ENCODE measurements at places on chromosomes 13 and 19.

GRCh38 chr13:106275446-106276032 is 259.9 kb downstream of the EFNB2 start:
- no peaks in the 10 kb centered on the region for H3K36me3 ChIP-seq
- peaks cover 17% of the 10 kb centered on the region for H3K4me1 ChIP-seq
- H3K27ac ChIP-seq = peak overlapping the region; percentile 46
- no peaks in the 10 kb centered on the region for H3K27me3 ChIP-seq
- no peak overlapping the region for H3K4me3 ChIP-seq

DNA sequence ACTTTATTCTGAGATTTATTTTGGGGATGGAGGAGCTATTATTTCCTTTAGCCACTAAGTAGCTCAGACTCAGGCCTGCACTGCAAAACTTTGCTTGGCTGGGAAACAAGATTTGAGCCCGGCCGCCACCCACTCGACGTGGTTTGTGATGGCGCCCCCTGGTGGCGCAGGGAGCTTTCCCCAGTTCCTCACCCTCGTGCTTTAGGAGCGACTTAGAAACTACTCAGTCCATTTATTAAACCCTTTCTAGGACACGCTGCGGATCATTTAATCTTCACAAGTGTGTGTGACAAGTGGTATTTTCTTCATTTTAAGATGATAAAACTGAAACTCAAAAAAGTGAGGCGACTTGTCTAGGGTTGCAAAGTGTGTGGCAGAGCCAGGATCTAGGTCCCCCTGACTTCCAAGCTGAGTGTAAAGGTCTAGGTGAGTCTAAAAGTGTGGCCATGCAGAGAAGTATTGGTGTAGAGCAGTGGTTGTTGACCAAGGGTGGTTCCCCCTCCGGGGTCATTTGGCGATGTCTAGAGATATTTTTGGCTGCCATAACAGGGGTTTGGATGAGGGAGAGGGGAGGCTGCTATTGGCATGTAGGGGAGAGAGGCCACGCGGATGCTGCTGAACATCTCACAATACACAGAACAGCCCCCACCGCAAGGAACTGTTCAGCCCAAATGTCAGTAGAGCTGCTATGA is 2.2 kb downstream of the CXCL17 start:
- no peak overlapping the region for H3K27ac ChIP-seq
- peaks cover 29% of the 10 kb centered on the region for H3K27me3 ChIP-seq
- DNase-seq = peak; percentile 89
- no peaks in the 10 kb centered on the region for H3K36me3 ChIP-seq

- H3K27me3 ChIP-seq = no peaks in the 10 kb centered on the region
- peaks cover 4% of the 10 kb centered on the region for H3K4me1 ChIP-seq
- H3K4me3 ChIP-seq = peak overlapping the region; percentile 96
- H3K27ac ChIP-seq = peak overlapping the region; percentile 99
- no peak for DNase-seq
- no peaks in the 10 kb centered on the region for H3K36me3 ChIP-seq
These were observed 676 bp downstream of the BRCA2 start for GRCh38 chr13:32316028-32316339.

GRCh38 chr13:76473552-76474134 is 412.6 kb downstream of the KCTD12 start:
- H3K4me1 ChIP-seq = no peaks in the 10 kb centered on the region
- DNase-seq = peak; percentile 90
- no peaks in the 10 kb centered on the region for H3K36me3 ChIP-seq
- H3K27ac ChIP-seq = no peak overlapping the region
- peaks cover 44% of the 10 kb centered on the region for H3K27me3 ChIP-seq

GRCh38 chr13:22800526-22801401 is 380.0 kb upstream of the SGCG start:
- no peak for DNase-seq
- no peaks in the 10 kb centered on the region for H3K4me1 ChIP-seq
- no peaks in the 10 kb centered on the region for H3K36me3 ChIP-seq
- H3K27me3 ChIP-seq = peaks cover 6% of the 10 kb centered on the region

DNA sequence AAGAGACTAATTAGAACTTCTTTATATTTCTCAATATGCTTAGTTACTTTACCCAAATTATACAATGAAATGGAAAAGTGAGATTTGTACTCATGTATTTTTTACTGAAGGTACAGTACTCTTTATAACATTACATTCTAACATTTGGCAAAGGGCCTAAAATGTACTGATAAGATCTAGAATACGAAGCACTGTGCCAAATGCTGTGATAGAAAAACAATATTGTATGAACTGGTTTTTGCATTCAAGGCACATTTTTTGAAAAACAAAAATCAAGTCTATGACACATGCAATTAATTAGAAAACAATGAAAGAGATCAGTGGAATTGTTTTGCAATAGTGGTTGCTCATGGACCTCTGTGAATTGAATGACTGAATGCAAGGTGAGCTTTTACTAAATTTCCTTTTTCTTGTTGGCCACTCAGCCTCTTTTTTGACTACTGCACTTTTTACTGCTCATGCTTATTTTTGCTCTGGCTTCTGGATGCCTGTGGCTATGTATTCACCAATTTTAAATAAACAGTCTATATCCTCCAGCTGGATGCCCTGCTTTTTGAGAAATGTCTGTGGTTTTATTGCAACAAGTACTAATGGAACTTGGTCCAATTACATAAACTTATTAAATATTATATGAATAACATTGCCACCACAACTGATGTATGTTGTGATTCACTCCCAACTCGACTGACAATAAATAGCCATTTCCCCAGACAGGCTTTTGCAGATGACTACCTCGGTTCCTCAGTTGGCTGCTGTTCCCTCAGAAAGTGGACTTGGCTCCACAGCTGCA is 41.4 kb upstream of the OBI1 start:
- H3K36me3 ChIP-seq = no peaks in the 10 kb centered on the region
- H3K4me1 ChIP-seq = no peaks in the 10 kb centered on the region
- no peak for DNase-seq

GRCh38 chr13:94256721-94257120 is 222.8 kb downstream of the DCT start:
- H3K27me3 ChIP-seq = no peaks in the 10 kb centered on the region
- H3K27ac ChIP-seq = no peak overlapping the region
- H3K4me3 ChIP-seq = no peak overlapping the region
- peaks cover 5% of the 10 kb centered on the region for H3K36me3 ChIP-seq

GRCh38 chr13:28528848-28529247 is 33.9 kb upstream of the FLT1 start:
- H3K27me3 ChIP-seq = peaks cover 2% of the 10 kb centered on the region
- H3K4me3 ChIP-seq = no peak overlapping the region
- DNase-seq = no peak
- no peak overlapping the region for H3K27ac ChIP-seq

GRCh38 chr13:45711951-45712350 is 9.8 kb downstream of the CBY2 start:
- peaks cover 4% of the 10 kb centered on the region for H3K27me3 ChIP-seq
- H3K27ac ChIP-seq = no peak overlapping the region
- peaks cover 1% of the 10 kb centered on the region for H3K4me1 ChIP-seq
- H3K36me3 ChIP-seq = no peaks in the 10 kb centered on the region
- no peak overlapping the region for H3K4me3 ChIP-seq

GRCh38 chr13:97112446-97113152 is 109.5 kb upstream of the MBNL2 start:
- no peaks in the 10 kb centered on the region for H3K27me3 ChIP-seq
- no peak for DNase-seq
- H3K4me3 ChIP-seq = no peak overlapping the region
- H3K27ac ChIP-seq = peak overlapping the region; percentile 58

GRCh38 chr13:24692561-24692960 is 12.4 kb downstream of the ATP12A start:
- no peak for DNase-seq
- no peak overlapping the region for H3K27ac ChIP-seq
- no peak overlapping the region for H3K4me3 ChIP-seq
- H3K36me3 ChIP-seq = no peaks in the 10 kb centered on the region
- peaks cover 13% of the 10 kb centered on the region for H3K27me3 ChIP-seq
- H3K4me1 ChIP-seq = no peaks in the 10 kb centered on the region

DNA sequence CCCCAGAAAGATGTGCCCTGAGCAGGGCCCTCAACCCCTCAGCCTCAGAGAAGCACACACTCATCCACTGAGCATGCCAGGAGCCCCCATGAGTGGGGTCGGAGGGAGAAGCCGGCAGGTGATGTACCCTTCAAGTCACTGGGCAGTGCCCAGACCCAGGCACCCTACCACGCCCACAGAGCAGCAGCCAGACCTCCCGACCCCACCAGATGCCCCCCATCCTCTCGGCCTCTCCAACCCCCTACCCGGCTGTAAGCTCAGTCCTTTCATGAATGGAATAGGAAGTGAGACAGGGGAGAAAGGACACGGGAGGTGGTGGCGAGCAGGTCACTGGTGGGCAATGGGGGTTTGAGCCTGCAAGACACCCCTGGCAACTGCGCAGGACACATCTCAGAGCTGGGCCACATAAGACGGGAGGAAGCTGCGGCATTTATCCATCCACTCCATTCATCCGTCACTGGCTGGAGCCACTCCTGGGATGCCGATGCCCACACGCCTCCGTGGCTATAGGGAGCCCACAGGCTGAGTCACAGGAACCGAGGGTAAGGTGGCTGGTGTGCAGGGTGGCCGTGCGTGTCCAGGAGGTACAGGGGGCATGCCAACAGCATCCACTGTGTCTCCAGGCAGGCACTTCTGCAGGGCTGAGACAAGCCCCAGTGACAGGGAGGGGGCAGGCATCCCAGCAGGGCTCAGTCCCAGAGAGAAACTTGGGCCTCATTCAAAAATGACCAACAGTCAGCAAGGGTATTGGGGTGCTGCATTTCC is 23.8 kb upstream of the VSTM2B start:
- H3K4me3 ChIP-seq = no peak overlapping the region
- no peak for DNase-seq
- no peaks in the 10 kb centered on the region for H3K27me3 ChIP-seq
- no peak overlapping the region for H3K27ac ChIP-seq

DNA sequence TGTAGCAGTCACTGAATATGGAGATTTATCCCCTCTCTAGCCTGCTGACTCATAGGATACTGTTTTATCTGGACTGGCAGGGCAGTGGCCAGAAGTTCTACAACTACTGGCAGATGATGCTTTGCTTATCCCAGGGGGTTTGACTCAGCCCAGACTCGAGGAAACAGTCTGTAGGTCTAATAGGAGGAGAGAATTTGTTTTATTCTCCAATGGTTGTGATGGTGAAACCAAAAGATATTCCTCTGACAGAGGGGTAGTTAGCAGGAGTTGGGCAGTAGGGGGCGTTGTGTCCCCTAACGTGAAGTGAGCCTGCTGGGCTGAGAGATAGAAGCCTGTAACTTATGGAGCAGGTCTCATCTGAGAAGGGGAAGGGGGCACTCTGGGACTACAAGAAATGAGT is 74.9 kb downstream of the WTIP start:
- H3K4me1 ChIP-seq = no peaks in the 10 kb centered on the region
- H3K27me3 ChIP-seq = no peaks in the 10 kb centered on the region
- no peak overlapping the region for H3K27ac ChIP-seq
- no peak for DNase-seq

DNA sequence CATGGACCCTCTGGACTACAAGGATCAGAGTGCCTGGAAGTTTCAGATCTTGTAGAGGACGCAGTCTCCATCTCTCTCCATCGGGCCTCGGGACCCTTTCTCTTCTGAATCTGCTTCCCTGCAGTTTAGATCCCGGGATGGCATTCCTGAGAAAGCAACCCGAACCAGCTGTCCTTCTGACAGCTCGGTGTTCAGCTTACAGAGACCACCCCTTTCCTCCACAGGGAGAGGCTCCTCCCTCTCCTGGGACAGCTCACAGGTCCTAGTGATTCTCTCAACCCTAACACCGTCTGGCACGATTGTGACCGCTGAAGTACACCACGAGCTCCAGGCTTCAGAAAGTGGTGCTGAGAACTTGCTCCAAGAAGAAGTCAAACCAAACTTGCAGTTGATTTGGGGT is 18.2 kb downstream of the CRX start:
- H3K36me3 ChIP-seq = no peaks in the 10 kb centered on the region
- H3K4me3 ChIP-seq = no peak overlapping the region
- no peak for DNase-seq
- no peaks in the 10 kb centered on the region for H3K4me1 ChIP-seq
- H3K27ac ChIP-seq = no peak overlapping the region
- H3K27me3 ChIP-seq = peaks cover 25% of the 10 kb centered on the region

- DNase-seq = no peak
- H3K4me3 ChIP-seq = no peak overlapping the region
- H3K4me1 ChIP-seq = peaks cover 11% of the 10 kb centered on the region
- H3K27me3 ChIP-seq = no peaks in the 10 kb centered on the region
- peaks cover 7% of the 10 kb centered on the region for H3K36me3 ChIP-seq
These were observed 388.2 kb downstream of the GPC6 start for GRCh38 chr13:93614776-93615175.

GRCh38 chr19:2949939-2950285 is 5.1 kb upstream of the ZNF77 start:
- peak overlapping the region; percentile 97 for H3K4me3 ChIP-seq
- peak overlapping the region; percentile 98 for H3K27ac ChIP-seq
- DNase-seq = no peak
- H3K4me1 ChIP-seq = peaks cover 27% of the 10 kb centered on the region
- no peaks in the 10 kb centered on the region for H3K27me3 ChIP-seq
- H3K36me3 ChIP-seq = peaks cover 1% of the 10 kb centered on the region

GRCh38 chr13:43243711-43244110 is 220.3 kb downstream of the DNAJC15 start:
- no peak overlapping the region for H3K4me3 ChIP-seq
- peaks cover 36% of the 10 kb centered on the region for H3K4me1 ChIP-seq
- no peak for DNase-seq
- no peaks in the 10 kb centered on the region for H3K27me3 ChIP-seq
- no peak overlapping the region for H3K27ac ChIP-seq

GRCh38 chr13:98487016-98487415 is 89.9 kb downstream of the STK24 start:
- no peak for DNase-seq
- peak overlapping the region; percentile 71 for H3K27ac ChIP-seq
- no peaks in the 10 kb centered on the region for H3K27me3 ChIP-seq
- H3K4me3 ChIP-seq = no peak overlapping the region

GRCh38 chr13:108681986-108682575 is 52.7 kb downstream of the MYO16 start:
- H3K27me3 ChIP-seq = peaks cover 28% of the 10 kb centered on the region
- no peak overlapping the region for H3K4me3 ChIP-seq
- no peaks in the 10 kb centered on the region for H3K36me3 ChIP-seq
- H3K4me1 ChIP-seq = no peaks in the 10 kb centered on the region
- H3K27ac ChIP-seq = no peak overlapping the region

DNA sequence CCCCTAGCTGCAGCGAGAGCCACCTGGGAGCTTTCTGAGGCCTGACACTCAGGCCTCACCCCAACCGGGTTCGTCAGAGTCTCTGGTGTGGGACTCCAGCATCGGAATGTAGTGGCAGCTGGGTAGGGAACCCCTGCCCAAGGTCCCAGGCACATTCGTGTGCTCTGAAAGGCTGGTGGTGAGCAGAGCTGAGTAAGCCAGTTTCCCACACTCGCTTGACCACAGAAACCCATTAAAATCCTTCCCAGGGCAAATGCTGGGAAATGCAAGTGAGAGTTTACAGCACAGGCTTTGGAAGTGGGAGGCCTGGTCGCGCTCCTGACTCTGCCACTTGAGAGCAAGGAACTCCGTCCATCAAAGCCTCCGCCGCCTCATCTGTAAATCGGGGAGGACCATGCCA is 4.2 kb downstream of the TRAPPC6A start:
- peaks cover 10% of the 10 kb centered on the region for H3K4me1 ChIP-seq
- H3K4me3 ChIP-seq = no peak overlapping the region
- H3K27ac ChIP-seq = no peak overlapping the region
- DNase-seq = no peak

DNA sequence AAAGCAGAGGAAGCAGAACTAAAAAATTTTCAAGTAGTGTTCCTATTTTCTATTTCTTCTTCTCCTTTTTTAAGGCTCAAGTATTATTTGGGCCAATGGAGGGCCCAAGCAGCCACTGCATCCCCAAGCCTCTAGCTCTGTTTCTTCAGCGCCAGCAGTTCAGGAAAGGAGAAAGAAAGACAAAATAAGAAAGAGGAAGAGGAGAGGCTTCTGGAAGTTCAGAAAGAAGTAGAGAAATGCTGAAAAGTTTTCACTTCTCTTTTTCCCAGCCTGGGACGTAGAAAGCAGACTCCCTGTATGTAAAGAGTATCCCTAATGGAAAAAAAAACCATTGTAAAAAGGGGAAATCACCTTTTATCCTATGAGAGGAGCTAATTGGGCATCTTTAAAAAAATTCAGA is 165.5 kb upstream of the KLF12 start:
- no peaks in the 10 kb centered on the region for H3K36me3 ChIP-seq
- no peak overlapping the region for H3K4me3 ChIP-seq

All from osteocyte (in vitro differentiated cells).